Astrocyte of the spinal cord (primary cell): ENCODE measurements at places on chromosomes 11 and 22.
A peak's percentile ranks its signal among the peaks of the same experiment; 100 is the strongest.

DNA sequence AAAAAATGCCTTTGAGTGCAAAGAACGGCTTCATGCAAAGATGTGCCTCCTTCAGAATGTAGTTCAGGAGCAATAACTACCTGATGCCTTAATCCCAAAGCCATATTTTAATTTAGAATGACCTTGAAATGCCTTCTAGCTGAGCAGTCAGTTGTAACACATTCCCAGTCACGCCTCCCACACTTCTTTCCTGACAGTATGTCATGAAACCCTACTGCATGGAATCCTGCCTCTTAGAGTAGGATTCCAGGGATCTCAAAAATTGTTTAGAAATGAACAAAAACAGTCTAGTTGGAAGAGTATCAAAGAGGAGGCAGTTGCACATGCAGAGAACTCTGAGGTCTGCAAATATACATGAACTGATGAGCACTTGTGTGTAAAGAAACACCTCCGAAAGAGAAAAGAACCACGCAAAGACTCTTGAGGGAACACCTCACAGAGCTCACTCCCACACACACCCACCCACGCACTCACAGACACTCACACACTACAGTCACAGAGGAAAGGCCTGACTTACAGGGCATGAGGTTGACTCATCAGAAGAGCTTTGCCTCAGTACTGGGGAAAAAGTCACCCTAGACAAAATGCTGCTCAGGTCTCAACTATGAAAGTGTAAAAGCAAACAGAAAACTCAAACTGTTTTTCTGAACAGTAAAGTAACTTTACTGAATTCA lies 77.4 kb downstream of the GGTLC2 start:
- peak; percentile 39 for DNase-seq

DNA sequence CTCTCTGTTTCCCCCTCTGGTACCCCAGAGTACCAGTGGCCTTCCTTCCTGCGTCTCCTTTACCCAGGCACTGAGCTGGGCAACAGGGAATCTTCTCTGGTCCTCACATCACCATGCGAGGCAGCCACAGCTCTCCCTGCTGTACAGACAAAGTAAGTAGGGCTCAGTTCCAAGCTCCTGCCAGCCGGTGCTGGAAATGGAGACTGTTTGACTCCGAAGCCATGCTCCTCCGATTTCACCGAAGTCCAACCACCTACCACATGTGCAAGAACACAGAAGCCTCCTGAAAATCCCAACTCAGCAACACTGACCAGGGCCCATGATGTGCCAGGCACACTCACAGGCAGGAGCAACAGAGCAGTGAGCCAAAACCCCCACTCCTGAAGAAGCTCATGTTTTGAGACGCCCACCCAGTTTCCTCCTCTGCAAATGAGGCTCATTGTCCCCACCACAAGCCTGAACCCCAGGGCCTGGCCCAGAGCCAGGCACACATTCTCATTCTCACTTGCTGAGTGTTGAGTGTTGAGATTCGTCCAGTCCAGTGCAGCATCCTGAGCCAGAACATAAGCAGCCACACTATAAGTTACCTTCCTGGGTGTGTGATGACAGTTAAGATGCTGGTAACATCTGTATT lies 156.0 kb downstream of the MPPED1 start:
- DNase-seq: no peak

DNA sequence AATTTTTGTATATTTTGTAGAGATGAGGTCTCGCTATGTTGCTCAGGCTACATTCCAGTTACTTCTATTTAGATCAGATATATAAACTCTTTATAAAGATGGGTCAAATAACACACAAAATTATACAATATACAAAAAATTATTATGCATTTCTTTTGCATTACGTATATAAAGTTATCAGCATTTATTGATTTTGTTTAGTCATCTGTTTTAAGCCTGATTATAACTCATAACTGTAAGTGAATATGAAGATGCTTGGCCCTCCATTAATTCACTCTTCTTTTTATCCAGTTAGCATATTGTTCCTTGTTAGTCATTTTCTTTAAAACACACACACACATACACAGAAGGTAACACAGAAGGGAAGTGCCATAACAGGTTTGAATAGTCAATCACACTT lies 14.5 kb downstream of the AQP11 start:
- no peak for DNase-seq

- no peak for DNase-seq
These were observed 118.6 kb downstream of the TIMP3 start for GRCh38 chr22:32920032-32920628.

DNA sequence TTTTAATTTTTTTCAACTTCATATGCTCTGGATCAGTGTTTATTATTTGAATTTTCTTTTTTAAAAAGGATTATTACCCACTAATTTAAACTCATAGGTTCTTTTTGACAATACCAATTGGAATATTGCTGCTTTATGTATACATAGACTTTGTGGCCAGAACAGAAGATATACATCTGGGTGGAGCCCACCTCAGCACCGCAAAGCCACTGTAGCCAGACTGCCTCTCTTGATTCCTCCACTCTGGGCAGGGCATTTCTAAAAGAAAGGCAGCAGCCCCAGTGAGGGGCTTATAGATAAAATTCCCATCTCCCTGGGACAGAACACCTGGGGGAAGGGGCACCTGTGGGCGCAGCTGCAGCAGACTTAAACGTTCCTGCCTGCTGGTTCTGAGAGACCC lies 10.6 kb upstream of the C11orf58 start:
- no peak for DNase-seq

DNA sequence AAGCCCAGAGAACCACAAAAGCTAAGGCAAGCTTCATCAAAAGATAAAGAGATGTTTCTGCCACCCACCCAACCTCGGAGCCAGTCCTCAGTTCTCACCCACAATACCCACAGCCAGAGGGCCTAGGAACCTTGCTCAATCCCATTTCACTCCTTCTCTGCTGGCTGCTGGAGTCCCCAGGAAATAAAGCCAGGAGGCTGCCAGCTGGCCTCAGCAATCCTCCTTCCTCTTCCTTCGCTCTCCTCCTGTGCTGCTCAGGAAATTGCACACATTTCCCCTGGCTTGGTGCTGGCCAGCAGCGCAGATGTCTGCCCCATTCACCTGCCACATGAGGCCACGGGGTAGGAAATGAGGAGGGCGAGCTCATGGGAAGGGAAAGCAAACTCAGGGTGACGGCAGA lies 91.8 kb upstream of the LDLRAD3 start:
- DNase-seq: no peak

- DNase-seq: peak; percentile 68
These were observed 72.0 kb downstream of the SYN3 start for GRCh38 chr22:32985899-32986765.

GRCh38 chr22:42292732-42293520 lies 22.5 kb upstream of the TCF20 start:
- no peak for DNase-seq

DNA sequence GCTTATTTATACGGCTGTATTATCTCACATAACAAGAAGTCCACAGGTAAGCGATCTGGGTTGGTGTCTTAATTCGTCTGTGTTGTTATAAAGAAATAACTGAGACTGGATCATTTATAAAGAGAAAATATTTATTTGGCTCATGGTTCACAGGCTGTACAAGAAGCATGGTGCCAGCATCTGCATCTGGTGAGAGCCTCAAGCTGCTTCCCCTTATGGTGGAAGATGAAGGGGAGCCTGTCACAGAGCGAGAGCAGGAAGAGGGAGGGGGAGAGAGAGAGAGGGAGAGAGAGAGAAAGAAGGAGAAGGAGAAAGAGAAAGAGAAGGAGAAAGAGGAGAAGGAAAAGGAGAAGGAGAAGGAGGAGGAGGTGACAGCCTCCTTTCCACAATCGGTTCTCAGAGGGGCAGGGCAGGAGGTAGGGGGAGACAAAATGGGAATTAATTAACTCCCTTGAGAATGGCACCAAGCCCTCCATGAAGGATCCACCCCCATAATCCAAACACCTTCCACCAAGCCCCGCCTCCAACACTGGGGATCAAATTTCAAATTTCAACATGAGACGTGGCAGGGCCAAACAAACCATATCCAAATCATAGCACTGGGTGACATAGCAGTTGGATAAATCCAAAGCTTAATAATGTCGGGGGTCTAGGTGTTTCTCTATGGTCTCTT lies 15.0 kb upstream of the TRIM44 start:
- no peak for DNase-seq

DNA sequence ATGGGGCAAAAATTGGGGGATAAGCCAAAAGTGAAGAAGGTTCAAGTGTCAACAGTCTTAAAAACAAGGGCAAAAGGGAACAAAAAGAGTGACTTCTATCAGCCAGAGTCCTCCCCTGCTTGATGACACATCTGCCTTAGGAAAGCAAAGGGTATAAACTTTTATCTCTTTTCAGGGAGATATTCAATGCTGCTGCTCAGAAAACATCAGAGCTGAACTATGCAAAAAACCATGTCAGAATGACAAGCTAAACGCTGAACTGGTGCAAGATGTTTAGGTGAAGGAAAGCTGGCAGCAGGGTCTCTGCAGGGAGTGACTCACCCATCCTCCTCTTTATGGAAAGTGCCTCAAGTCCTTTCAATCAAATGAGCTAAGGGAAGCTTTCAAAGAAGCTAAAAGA lies 24.7 kb downstream of the ALG9 start:
- DNase-seq: peak; percentile 62

- no peak for DNase-seq
These were observed 51.6 kb downstream of the GRAMD1B start for GRCh38 chr11:123481640-123482039.

GRCh38 chr11:5831196-5831829 lies 10.4 kb downstream of the OR52E6 start:
- DNase-seq: no peak

GRCh38 chr11:6438979-6439571 lies 1.7 kb downstream of the HPX start:
- DNase-seq: peak; percentile 40

GRCh38 chr11:118342503-118343161 lies at the start of gene CD3D:
Gene CD3D (minus strand): TSS chr11:118342705. CDS start chr11:118342607, 98 bp downstream.
- no peak for DNase-seq

- no peak for DNase-seq
These were observed 7.5 kb downstream of the POU2AF3 start for GRCh38 chr11:111305876-111306275.
